Thyroid gland (tissue), 4 donors: ENCODE measurements at places on chromosomes 1 and 21.

DNA sequence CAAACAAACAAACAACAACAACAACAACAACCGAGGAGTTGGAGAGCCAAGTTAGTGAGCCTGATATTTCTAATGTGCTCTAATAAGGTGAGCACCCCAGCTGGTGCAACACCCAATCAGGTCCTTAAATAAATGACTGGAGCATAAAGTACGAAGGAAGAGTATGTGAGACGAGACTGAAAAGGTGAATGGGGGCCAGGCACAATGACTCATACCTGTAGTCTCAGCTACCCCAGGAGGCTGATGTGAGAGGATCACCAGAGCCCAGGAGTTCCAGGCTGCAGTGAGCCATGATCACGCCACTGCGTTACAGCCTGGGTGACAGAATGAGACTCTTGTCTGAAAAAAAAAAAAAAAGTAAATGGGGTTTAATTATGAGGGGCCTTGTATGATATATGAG is 152.0 kb upstream of the ZRANB2 start:
- DNase-seq: no peak

GRCh38 chr1:11505591-11506538 is 26.9 kb downstream of the DISP3 start:
- DNase-seq: no peak

DNA sequence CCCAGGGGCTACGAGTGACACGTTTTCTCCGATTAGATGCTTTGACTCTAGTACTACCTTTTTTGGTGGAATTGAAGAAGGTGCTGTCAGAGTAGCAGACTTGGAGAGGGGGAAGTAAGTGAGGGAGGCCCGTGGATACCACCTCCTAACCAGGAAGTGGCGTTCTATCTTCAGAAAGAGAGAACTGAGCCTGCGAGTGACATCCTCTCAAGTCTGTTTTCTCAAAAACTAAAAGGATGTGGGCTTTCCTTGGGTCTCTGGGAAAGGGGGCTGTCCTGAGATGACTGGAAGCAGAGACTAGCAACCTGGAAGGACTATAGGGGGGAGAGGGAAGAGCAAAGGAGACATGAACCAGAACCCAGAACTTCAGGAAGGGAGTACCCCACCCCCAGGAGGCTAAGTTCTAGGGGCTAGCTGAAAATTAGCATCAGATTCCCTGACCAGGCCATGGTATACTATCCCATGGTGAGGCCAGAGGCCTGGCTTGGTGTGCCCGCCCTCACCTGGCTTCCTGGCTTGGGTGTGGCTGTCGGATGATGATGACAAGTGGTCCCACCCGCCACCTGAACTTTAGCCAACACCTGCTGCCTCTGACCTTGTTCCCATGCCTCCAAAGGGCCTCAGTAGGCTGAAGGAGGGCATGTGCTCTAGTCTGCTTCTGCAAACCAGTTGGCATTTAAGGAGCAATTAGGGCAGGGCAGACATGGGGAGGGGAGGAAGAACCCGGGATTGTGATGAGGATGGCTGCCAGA is 49.1 kb downstream of the ATP2B4 start:
- no peak for DNase-seq

- DNase-seq: no peak
Observed at GRCh38 chr21:29072873-29073221, 601 bp downstream of the CCT8 start.

DNA sequence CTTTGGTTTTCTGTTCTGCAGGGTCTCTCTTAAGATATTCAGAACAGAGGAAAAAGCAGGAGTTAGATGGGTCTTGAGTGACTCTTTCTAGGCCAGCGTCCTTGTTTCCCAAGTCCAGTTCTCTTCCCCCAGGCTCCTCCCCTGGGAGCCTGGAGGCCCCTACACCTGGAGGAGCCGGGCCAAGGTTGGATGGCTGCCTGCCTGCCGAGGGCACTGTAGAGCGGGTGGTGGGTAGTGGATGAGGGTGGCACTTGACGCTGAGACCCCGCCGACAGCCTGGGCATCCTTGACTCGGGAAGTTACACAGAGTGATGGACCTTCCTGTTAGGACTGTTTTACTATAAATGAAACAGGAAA is 17.4 kb upstream of the KANK4 start:
- no peak for DNase-seq

- no peak for DNase-seq
Observed at GRCh38 chr21:26115899-26116298, 54.7 kb downstream of the APP start.

DNA sequence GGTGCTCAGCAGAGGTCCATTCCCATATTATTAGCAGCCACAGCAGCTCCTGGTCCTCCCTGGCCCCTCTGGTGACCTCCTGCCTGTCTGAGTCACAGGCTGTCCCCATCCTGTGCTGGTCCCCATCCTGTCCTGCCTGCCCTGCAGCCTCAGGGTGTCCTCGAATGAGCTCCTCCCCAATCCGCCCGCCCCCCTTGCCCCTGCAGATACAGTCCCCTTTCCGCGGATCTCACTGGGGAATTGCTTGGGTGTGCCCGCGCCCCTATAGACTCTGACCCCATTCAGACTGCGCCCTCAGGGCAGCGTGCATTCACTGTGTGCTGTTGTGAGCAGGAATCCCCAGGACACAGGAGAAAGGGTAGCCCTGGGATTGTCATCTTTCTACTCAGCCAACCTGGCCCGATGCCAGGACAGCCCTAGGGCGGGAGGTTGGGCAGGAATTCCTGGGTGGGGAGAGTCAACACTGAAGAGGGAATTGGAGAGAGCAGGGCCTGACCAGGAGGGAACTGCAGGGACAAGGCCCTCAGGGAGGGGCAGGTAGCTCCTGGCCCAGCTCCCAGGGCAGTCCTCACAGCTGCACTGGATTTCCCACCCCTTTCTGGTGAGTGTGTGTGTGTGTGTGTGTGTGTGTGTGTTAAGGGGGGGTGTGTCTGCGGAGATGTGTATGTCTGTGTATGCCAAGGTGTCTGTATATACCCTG is 1.1 kb upstream of the GUCA2A start:
- DNase-seq: peak; percentile 98

GRCh38 chr1:234536741-234537140 is 57.8 kb upstream of the TARBP1 start:
- no peak for DNase-seq

DNA sequence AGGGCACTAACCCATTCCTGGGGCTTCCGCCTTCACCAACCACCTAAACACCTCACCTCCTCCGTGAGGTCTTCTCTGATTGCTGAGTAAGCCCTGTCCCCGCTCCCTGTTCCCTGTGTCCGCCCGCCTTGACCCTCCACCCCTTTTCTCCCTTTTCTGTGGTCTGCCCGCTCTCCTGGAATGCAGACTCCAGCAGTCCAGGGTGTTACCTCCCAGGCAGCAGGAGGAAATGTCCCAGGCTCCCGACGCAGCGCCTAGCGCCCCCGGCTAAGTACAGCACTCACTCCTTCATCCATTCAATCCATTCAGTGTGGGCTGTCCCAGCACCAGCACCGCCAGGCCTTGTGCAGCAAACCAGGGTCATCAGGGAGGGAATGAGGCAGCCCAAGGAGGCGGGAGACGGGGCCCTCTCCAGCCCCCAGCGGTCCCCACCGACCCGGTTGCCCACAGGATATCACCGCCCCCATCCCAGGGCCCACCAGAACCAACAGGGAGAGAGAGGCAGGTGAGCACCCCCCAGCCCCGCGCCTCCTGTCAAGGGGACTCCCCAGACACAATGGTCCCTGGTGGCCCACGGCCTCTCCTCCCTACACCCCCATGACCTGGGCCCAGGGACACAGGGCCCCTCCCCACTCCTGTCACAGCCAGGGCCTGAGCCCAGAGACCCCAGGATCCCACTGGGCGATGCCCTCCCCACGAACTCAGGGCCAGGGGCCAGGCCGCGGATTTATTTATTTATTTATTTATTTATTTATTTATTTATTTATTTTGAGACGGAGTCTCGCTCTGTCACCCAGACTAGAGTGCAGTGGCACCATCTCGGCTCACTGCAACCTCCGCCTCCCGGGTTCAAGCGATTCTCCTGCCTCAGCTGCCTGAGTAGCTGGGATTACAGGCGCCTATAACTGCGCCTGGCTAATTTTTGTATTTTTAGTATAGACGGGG is 10.2 kb downstream of the TNFRSF14 start:
- no peak for DNase-seq

DNA sequence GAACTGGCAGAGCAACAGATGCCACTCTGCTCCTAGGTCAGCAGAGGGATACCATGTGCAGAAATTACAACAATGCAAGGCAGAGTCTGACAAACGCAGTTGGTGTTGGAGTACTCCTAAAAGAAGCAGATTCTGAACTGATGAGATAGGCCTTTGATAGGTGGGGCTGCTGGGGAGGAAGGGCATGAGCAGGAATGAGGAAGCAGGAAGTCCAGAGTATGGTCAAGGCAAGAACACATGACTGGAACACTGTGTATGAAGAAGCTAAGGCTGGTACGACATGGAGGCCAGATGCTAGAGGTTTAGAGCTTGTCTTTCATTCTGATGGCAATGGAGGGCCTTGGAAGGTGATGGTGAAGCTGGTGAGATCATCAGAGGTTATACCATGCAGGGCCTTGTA is 11.5 kb upstream of the THRAP3 start:
- no peak for DNase-seq

DNA sequence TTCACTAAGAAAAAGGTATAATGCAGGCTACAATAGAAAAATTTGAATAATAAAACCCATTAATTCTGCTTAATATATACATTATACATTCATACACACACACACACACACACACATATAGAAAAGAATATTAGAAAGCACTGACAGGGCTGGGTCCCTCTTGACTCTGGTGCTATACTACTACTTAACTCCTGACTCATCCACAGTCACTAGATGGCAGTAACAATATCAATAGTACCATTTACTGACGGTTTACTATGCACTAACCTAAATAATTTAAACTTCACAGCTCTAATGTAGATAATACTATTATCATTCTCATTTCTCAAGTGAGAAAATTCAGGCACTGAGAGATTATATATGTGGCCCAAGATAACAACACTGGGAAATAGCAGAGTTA is 87.5 kb downstream of the COP1 start:
- DNase-seq: no peak

GRCh38 chr1:27878787-27879335 is 6.5 kb downstream of the THEMIS2 start:
- DNase-seq: no peak

- no peak for DNase-seq
Observed at GRCh38 chr1:155485222-155485621, 77.4 kb downstream of the ASH1L start.

- DNase-seq: no peak
Observed at GRCh38 chr1:59738591-59739015, 76.1 kb upstream of the HOOK1 start.

DNA sequence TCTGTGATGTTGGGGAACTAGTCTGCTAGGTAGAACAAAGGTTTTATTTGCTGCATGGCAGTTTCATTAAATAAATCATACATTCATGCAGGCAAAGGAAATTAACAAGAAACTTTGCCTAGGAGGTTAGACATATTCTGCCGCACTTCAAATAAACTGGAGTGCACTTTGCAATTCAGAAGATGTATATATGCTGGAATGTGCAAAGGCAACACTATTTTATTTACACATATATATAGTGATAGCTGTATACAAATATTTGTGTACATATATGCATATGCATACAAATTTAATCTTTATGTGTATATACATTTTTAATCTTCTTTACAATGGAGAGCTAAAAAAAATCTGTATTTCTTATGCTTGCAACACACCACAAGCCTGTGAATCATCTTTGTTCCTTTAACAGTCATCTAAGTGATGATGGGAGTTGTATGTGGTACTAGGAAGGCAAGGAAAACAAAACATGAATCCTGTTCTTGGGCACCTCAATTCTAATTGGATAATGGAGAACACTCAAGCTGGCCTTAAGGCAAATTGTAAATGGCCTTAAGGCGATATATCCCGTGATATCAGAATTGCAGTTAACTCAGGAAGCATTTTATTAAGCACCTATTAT is 605.8 kb upstream of the CAMK1G start:
- DNase-seq: no peak

- DNase-seq: no peak
Observed at GRCh38 chr1:30881319-30882181, 27.0 kb downstream of the SDC3 start.
